Left hindlimb (tissue), 1 donor: ENCODE measurements at places on chromosomes 1 and 21.
A peak's percentile ranks its signal among the peaks of the same experiment; 100 is the strongest.

GRCh38 chr1:230105754-230106625, 39.0 kb downstream of the GALNT2 start:
- DNase-seq: no peak

- DNase-seq: no peak
Observed at GRCh38 chr1:23796466-23797271, 3.9 kb downstream of the GALE start.

DNA sequence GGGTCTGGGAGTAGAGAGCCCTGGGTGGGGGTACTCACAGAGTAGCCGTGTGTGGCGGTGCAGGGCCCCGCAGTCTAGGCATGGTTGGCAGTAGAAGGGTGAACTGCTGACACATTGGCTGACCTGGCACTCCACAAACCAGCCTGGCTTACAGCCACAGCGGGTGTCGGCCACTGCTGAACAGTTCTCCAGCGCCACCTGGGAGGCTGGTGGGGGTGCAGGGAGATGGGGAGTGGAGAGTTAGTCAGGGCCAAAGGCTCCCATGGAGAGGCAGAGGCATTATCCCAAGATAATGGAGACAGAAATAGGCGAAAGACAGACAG, 1.5 kb downstream of the TNFRSF25 start:
- DNase-seq: no peak

GRCh38 chr1:58664881-58665280, 35.0 kb downstream of the MYSM1 start:
- no peak for DNase-seq

DNA sequence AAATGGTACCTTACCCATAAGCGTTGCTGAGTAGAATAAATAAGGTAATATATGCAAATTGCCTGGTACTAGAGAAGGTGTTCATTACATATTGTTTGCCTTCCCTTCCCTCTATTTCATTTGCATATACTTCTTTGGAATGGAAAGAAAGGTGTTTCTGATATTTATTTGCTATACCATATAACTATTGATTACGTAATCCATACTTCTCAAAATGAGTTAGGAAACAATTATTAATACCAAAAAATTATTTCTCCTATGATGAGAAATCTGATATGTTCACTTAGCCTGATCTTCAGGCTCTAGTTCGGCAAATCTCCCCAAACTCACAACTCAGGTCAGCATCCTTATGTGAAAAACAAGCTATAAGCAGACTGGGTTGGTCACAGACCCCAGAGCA, 119.3 kb downstream of the DAB1 start:
- no peak for DNase-seq

DNA sequence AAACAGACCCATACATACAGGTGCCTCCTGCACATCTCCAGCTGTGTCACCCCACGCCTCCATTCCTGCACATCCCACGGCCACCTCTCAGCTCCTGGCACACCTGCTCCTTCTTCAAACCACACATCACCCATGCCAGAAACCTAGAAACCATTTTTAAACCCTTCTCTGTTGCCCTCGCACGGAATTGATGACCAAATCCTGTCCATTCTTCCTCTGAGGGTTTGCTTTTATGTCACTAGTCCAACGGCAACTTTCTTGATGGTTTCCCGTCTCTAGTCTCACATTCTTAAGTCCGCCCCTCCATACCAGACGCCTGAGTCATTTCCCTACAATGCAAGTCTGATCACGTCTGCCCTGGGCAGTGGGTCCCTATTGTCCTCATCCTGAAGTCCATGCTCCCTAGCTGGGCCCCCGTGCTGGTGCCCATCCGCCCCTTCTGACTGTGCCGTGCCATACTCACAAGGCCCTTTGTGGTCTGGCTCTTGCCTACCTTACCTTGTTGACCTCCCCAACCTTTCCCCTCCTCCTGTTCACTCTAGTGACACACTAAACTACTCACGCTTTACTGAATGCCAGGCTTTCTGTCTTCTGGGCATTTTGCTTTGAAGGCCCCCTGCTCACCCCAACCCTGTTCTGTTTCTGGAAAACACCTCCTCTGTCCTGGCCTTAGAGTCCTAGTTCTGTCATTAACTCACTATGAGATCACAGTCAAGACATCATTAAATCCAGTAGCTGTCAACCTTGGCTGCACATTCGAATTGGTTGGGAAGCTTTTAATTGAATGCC, 17.6 kb downstream of the SLC2A1 start:
- DNase-seq: peak; percentile 46

- DNase-seq: no peak
Observed at GRCh38 chr1:86942743-86943142, 28.3 kb downstream of the HS2ST1 start.

- DNase-seq: no peak
Observed at GRCh38 chr21:35945089-35945671, 115.1 kb downstream of the SETD4 start.

GRCh38 chr1:171220081-171220420, 28.2 kb upstream of the FMO1 start:
- no peak for DNase-seq

- peak; percentile 36 for DNase-seq
Observed at GRCh38 chr1:117260761-117261423, 50.2 kb upstream of the VTCN1 start.

DNA sequence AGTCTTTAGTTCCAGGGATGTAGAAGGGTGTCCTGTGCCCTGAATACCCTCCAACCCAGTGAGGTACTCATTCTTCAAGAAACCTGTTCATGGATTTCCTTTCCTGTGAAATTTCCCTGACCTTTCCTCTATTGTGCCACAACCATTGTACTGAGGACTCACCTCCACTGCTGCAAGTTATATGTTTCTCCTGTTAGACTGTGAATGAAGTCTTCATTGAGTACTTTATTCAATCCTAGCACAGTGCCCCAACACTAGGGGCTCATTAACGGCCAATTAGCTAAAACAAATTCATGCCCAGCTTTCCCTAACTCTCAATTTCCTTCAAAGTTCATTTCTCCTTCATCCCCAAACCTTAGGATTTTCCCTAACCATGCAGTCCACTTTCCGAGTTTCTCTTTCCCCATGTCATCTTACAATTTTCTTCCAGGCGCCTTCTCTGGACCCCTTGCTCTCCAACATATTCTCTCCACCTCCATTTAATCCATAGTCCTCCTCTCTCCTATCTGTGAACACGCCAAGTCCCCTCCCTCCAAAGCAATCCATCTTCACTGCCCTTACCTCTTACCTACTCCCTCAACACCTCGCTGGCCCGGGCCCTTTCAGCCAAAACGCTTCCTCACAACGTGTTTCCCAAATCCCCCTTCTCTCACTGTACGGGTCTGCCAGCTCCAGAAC, 1.3 kb downstream of the TRIM33 start:
- no peak for DNase-seq
